ENCODE measurements at places on chromosomes 6 and 20.

DNA sequence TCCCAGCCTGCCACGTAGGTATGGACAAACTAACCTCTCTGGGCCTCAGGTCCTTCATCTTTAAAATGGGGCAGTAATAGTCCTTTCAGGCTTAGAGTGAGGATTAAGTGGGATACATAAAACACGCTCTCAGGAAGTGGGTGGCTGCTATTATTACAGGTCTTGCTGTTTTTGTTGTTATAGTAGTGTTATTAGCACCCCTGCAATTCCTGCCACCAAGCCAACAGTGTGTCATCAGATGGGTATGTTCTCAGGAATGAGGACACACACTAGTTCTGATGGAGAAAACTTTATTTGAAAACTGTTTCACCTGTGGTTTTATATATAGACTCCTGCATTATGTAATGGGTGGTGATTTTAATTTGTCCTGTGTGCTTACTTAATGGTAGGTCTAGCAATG, 131.7 kb downstream of the LRRC1 start:
- DNase-seq = no peak

- DNase-seq = no peak
Measured at GRCh38 chr20:44302026-44302669, 8.9 kb downstream of the FITM2 start.

DNA sequence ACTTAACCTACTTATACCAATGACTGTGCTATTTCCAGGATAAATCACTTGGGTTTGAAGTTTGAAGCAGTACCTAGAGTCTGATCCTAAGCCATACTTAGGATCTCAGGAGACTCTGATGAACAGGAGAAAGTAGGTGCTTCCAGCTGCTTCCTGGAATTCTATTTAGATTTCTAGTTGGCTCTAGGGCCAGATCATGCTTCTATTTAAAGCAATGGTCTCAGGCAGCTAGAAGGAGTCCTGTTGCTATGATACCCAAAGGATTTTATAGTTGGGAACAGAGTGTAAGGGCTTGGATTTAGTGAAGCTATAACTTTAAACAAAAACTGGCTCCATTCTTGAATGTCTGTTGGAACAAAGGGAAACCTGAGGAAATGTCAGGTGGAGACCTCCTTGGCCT, 52.4 kb upstream of the TINAG start:
- DNase-seq = no peak

GRCh38 chr6:117288083-117288715, 22.8 kb downstream of the VGLL2 start:
- DNase-seq = no peak

DNA sequence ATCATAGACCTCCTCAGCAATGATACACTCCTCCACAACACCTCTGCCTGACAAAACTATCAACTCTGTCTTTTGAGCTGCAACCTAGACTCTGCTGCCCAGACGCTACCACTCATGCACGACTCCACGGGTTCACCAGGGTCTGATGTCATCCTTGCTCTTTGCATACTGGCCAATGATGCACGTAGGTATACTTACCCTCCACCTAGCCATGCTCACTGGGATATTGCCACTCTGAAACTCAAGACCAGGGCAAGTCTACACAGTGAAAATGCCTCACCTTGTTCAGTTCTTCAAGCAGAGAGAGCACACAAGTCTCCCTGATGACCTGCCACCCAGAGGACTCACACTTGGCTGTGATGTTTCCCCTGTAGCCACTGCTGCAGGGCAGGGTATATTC, 27.7 kb downstream of the ADGRF1 start:
- no peak for DNase-seq

DNA sequence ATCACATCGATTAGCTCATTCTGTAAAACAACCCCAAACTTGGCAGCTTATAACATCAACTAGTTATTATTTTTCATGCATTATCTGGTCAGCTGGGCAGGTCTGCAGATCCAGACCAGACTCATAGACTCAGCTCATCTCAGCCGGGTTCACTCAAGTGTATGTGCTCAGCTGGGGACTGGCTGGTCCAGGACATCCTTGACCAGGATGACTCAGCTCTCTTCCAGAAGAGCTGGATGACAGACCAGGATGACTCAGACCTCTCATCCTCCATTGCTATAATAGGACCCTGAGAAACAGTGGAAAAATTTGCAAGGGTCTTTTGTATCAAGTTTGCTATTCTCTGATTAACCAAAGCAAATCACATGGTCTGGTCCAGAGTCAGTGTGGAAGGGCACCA, 312.5 kb upstream of the PLCB4 start:
- DNase-seq = no peak

- no peak for DNase-seq
Measured at GRCh38 chr20:703426-703825, 27.8 kb upstream of the SCRT2 start.

DNA sequence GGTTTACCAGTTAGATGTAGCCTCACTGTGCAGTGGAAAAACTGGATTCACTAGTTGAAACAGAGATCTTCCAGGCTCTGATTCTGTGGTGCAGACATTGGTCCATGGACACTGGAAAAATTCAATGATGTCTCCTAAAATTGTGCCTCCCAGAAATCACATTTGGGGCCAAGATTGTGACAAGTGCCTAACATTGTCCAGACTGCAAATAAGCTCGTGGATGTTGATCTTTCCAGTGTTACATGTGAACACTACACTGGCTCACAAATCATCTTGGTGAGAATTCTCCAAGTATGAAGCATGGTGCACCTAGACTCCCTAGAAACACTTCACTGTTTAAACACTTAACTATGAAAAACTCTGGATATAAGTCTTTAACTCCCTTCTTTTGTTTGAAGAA, 140.4 kb downstream of the HAO1 start:
- DNase-seq = no peak

DNA sequence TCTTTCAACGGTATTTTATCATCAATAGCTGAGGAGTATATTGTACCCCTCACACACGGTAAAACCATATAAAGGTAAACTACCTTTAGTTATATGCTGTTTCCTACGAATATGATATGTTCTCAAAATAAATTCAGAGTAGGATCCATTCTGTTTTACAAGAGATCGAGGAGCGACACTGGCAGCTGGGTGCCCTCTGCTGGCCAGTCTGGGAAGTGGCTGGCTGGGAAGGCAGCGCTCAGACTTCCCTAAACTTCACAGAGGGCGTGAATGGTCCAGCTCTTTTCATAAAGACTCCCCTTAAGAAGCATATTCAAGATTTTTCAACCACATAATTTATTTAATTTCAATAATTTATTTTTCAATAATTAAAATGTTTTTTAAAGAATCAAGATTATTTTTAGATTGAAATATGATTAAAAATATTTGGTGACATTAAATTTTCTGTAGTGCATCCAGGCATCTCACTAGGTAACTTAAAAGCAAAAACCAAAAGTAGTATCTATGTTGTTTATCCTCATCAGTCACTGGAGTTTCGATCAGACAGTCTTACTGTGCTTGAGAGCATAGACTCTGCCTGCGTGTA, 187.5 kb upstream of the PDE10A start:
- peak; percentile 37 for DNase-seq

GRCh38 chr6:158040051-158040803, 58.6 kb downstream of the SYNJ2 start:
- DNase-seq = no peak

DNA sequence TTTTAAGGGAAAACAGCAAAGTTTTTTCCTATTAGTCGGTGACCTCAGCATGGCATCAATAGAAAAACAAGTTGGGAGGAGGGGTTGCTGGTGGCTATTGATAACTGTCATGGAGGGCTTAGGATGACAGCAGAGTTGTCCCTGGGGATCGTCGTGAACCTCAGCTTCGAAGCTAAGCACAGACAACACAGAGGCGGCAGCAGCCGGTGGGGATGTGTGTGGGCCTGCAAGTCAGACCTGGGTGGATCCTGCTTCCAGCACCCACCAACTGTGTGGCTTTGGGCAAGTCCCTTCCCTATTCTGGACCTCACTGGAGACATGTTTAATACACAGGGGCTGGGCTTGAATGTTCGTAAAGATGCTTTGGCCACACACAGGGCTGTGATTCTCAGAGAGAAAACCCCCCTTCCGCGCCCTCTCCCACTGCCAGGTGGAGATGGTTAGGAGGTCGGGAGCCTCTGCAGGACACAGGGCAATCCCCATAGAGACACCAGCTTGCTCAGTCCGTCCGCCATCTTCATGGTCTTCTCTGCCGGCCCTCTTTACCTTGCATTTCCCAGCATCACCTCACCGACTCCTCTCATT, 83.1 kb upstream of the TOX2 start:
- no peak for DNase-seq

- DNase-seq = no peak
Measured at GRCh38 chr20:47392015-47392720, 35.7 kb upstream of the ZMYND8 start.

Data from naive thymus-derived CD8-positive, alpha-beta T cell (primary cell).